Stimulated activated CD4-positive, alpha-beta T cell treated with anti-CD3 and anti-CD28 coated beads, Interleukin-2, amount 100 ng/mL, for 4 hours (primary cell): ENCODE measurements at places on chromosomes 2 and 18.
A peak's percentile ranks its signal among the peaks of the same experiment; 100 is the strongest.

- DNase-seq: no peak
Observed at GRCh38 chr2:139992078-139992477, 1211.9 kb upstream of the NXPH2 start.

GRCh38 chr18:49247781-49248180 lies 212.7 kb downstream of the DYM start:
- DNase-seq: no peak

DNA sequence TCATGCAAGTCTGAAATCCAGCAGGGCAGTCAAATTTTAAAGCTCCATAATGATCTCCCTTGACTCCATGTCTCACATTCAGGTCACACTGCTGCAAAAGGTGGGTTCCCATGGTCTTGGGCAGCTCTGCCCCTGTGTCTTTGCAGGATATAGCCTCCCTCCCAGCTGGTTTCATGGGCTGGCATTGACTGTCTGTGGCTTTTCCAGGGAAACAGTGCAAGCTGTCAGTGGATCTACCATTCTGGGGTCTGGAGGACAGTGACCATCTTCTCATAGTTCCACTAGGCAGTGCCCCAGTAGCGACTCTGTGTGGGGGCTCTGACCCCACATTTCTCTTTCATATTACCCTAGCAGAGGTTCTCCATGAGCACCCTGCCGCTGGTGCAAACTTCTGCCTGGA lies 220.6 kb upstream of the COPS8 start:
- no peak for DNase-seq

DNA sequence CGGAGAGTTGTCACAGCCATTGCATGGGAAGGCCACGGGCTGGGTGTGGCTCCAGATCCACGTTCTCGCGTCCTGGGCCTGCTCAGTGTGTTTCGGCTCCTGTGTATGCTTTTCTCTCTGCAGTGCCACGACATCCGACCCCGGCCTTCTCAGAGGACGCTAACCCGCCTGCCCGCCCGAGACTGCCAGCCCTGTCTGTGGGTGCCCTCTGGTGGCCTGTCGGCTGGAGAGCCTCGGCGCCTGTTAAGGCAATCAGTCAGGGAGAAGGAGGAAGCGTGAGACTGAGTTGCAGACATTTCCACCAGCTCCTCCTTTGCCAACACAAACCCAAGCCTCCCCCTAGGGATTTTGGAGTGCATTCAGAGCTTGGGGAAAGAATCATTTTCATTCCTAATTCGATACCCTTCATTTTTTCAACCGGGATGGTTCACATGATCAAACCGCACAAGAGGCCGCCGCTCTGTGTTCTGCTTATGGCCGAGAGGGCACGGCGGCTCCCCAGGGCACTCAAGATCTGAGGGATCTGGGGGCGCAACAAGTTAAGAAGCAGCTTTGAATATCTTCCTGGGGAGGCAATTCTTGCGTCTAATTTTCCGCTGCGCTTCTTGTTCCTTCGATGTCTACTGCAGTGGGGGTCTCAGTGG lies 37.5 kb upstream of the ZBTB7C start:
- DNase-seq: peak; percentile 47

DNA sequence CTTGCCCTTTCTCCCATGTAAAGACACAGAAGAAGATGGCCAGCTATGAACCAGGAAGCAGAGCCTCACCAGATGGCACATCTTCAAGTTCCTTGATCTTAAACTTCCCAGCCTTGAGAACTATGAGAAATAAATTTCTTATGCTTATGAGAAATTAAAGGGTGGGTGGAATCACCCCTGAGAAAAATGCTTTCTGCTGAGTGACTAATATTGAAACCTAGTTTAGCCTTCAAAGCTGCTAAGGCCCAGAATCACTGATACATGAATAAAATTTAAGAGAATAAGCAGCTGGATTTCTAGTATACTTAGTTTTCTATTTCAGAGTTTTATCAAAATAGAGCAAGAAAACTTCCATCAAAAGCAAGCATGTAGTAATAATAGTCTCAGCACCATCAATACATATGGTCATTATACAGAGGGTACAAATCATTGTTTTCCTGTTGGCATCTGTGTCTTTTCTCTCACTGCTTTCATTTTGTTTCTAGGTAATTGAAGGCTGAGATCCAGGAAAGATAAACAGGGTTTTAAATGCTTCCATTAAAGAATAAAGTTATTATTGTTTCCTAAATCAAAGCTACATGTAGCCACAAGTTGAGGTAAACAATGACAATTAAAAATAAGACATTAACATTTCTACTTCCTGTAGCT lies 53.3 kb upstream of the COL5A2 start:
- no peak for DNase-seq

GRCh38 chr18:74558096-74558495 lies 23.8 kb downstream of the CNDP1 start:
- no peak for DNase-seq

- DNase-seq: no peak
Observed at GRCh38 chr2:225558399-225559071, 159.0 kb downstream of the NYAP2 start.

DNA sequence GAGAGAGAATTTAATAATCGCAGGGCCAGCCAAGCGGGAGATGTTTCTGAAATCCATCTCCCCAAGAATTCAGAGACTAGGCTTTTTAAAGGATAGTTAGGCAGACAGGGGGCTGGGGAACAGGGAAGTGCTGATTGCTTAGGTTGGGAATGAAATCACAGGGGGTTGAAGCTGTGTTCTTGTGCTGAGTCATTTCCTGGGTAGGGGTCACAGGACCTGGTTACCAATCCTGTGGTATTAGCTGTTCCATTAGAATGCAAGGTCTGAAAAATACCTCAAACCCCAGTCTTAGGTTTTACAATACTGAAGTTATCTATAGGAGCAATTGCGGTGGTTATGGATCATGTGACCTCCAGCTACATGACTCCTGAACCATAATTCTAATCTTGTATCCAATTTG lies 4.6 kb downstream of the SP140 start:
- no peak for DNase-seq

DNA sequence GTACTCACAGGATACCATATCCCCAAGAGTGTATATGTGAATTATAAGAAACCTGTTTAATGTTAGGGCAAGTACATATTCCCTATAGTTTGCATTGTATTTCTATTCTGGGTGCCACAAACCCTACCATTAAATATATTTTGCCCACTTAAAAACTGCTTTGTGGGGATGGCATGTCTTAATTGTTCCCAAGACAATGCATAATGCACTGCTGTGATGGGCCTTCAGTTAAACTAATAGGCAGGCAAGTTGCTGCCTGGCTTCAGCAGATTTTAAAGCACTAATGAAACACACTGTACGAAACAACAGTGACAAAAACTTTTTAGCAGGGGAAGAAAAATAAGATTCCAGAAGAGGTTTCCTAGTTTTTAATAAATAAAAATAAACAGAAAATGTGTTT lies 104.8 kb upstream of the VRK2 start:
- DNase-seq: no peak
